ENCODE measurements at places on chromosomes 4 and X.

GRCh38 chrX:13223868-13224567, 95.8 kb downstream of the ATXN3L start:
- no peak for DNase-seq

- DNase-seq, result peak; percentile 41
Observed at GRCh38 chrX:71632923-71633657, 14.8 kb upstream of the CXCR3 start.

GRCh38 chr4:6118201-6118600, 82.1 kb downstream of the JAKMIP1 start:
- DNase-seq, result no peak

GRCh38 chr4:112848911-112849310, 200.5 kb upstream of the ANK2 start:
- DNase-seq, result no peak

- DNase-seq, result no peak
Observed at GRCh38 chr4:137307806-137308205, 224.5 kb downstream of the PCDH18 start.

DNA sequence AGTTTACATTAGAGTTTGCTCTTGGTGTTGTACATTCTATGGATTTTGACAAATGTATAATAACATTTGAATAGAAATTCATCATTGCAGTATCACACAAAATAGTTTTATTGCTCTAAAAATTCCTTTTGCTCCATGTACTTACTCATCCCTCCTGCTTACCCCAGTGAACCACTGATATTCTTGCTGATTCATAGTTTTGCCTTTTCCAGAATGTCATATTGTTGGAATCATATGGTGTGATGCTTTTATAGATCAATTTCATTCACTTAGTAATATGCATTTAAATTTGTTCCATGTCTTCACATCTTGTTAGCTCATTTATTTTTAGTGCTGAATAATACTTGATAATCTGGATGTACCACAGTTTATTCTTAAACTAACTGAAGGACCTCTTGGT, 1593.2 kb downstream of the C4orf33 start:
- no peak for DNase-seq

DNA sequence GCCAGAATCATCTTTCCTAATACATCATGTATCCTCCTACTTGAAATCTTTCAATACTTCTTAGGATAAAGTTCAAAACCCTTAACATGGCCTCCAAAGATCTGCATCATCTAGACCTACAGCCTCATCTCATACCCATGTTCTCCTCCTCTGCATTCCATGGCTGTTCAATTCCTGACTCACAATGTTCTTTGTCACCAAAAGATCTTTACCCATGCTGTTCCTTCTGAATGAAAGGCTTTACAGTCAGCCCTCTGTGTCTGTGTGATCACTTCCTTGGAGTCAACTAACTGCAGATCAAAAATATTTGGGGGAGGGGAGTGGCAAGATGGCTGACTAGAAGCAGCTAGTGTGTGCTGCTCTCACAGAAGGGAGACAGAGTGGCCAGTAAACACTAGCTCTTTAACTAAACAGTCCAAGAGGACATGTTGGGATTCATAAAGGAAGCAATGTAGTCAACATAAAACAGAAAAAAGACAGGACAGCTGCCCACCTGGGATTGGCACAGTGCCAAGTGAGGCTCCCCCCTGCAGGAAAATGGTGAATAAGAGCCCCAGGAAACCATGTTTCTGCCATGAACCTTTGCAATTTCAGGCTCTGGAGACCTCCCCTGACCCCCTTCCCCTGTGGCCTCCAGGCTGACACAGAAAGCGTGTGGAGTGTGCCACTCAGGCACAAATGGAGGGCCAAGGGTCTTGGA, 31.9 kb downstream of the CBR4 start:
- no peak for DNase-seq

DNA sequence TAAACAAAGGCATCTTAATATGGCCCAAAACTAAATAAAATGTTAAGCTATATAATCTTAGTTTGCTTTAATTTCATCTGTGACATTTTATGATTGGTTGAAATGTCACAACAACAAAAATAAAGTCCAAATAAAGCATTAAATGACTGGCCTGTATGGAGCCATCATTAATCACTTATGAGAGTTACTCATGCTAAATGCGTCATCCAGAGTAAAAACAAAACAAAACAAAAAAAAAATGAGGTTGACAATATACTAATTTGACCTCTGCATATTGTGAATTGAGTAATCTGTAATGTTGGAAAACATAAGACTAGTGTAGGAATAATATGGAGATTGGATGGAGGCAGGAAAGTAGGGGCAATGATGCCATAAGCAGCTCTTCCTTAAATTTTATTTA, 139.7 kb downstream of the MAPK10 start:
- DNase-seq, result no peak

DNA sequence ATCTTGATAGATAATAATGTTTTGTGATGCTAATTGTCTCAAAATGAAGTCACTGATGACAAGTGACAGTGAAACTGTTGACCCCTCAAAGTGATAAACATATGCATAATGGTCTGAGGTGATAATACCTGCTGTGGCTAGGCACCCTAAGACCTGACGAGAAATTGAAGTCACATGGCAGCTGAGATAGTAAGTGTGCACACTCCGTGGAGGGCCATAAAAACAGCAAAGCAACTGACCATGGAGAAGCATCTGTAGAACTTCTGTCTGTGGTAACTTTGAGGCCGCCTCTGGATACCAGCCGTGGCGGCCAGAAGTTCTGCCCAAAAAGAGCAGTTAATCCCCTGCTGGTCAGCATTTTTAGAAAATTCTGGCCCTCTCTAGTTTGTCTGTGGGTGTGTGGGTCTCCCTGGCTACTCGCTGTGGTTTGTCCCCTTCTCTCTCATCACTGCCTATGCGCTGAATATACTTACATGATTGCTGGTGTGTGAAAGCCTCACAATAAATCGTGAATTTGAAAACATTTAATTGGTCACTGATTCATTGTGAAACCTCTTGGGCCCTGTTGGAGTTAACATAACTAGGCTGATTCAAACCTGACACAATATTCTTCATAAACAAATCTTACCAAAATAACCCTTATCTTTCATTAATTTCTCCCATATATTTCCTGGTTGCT, 50.6 kb downstream of the CCDC149 start:
- DNase-seq, result no peak

GRCh38 chr4:91099666-91100065, 972.5 kb downstream of the CCSER1 start:
- DNase-seq, result no peak

GRCh38 chr4:107036584-107037198, 578 bp upstream of the DKK2 start:
- no peak for DNase-seq

DNA sequence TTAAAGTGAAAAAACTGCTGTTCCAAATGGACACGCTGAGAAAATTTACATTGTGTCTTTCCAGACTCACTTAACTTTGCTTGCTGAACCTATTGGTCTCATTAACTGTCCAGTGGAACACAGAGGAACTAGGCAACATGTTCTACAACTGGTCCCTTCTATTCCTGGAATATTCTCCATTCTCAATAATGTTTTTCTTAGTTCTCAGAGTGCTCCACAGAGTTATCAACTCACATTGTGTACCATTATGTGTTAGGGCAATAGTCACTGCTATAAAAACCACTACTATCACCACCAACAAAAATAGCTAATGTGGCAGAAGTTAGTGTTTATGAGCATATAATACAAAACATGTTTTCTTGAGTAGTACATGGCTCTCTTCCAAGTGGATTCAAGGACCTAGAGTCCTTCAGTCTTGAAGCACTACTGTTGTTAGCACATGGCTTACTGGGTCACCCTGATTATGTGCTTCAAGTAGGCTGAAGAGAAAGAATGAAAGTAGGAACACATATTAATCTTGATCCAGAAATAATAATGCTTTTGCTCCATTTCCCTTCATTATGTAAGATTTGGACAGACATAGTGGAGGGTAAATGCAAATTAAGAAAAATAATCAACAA, 865.3 kb upstream of the HS3ST1 start:
- DNase-seq, result no peak

GRCh38 chr4:99356992-99357391, 4.4 kb upstream of the ADH1C start:
- DNase-seq, result no peak

- DNase-seq, result no peak
Observed at GRCh38 chr4:80610845-80611677, 275.5 kb downstream of the CFAP299 start.

DNA sequence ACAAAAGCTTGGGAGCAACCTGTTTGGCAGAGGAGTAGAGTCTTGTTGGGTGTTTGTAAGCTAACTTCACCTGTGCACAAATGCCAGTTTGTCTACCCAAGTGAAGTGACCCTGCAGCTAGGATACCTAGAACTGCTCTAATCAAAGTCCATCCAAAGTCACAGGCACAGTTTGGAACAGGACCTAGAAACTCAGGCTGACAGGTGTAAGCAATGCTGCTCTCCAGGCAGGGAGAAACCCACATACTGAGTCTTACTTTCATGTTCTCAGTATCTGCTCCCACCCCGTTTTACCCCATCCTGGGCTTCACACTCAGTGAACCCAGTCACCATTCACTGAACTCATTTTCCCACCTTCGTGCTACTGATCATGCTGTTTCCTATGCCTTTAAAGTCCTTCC, 40.3 kb downstream of the MAML3 start:
- DNase-seq, result no peak

DNA sequence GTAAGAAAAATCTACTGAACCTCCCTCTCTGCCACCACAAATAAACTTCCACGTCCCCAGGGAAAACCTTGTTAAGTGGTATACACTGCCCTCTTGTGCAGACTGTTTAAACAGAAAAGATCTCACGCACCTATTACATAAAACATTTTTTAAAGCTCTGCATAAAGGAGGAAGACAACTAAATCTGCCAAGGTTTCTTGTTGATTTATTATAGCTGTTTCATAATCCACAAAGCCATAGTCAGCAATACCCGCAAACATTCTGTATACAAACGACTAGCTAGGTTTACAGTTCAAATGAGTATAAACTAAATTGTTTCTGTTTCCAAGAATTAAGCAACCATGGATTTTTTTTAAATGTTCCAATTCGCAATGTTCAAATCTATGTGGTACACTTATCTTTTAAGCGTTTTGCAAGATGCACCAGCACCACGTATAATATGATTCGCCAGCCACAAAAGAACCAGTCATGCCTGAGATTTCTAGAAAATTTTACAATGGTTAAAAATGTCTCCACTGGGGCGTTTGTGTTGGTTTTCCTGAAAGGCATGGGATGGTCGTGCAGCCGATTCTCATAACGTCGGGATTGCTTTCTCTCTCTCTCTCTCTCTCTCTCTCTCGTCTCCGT, 164.6 kb downstream of the PRKX start:
- peak; percentile 44 for DNase-seq

- no peak for DNase-seq
Observed at GRCh38 chrX:120617996-120618630, 11.7 kb downstream of the C1GALT1C1 start.

- DNase-seq, result no peak
Observed at GRCh38 chr4:174579421-174579820, 57.1 kb upstream of the HPGD start.

DNA sequence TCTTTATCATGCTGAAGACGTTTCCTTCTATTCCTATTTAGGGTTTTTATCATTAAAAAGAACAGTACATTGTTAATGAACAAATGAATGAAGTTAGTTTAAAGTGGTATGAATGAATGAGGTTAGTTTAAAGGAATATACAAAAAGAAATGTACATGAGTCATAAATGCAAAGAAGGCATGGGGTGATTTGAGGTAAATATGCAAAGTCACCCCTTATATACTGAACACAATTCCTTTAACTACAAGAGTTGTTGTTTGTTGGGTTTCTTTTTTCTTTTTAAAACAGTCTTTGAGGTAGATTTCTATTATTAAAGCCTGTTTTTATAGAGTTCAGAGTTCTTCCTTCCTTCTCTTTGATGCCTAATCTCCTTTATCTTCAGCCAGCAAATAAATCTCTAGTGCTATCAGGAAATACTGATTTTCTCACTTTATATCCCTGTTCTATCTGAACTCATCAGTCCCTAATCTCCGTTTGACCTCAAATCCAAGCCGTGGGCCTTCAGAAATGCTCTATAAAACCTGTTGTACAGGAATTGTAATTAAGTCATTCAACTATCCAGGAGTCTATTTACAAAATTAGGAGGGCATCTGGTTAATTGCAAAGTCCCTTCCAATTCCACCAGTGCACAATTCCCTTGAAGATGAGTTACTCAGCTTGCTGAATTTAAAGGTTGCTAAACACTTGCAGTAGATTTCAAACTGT, 31.6 kb upstream of the ABCG2 start:
- DNase-seq, result no peak

- no peak for DNase-seq
Observed at GRCh38 chrX:50838820-50839600, 25.0 kb upstream of the SHROOM4 start.

GRCh38 chr4:183986971-183987946, 82.2 kb downstream of the STOX2 start:
- peak; percentile 68 for DNase-seq

DNA sequence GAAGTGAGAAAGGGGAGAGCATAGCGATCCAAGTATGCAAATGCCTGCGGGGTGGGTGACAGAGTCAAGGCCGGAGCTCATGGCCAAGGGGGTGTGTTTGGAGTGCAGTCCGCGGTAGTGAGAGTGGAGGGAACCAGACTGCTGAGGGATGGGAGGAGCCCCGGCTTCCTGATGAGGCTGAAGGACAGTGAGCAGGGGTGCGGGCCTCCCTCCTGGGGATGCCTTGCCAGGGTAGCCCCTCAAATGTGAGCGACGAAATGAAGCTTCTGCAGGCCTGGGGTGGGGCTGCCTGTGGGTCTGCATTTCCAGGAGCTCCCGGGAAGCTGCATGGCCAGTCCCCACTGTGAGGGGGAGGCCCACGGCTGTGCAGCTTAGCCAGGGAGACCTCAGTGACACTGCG, 45.0 kb downstream of the PSAPL1 start:
- DNase-seq, result no peak

DNA sequence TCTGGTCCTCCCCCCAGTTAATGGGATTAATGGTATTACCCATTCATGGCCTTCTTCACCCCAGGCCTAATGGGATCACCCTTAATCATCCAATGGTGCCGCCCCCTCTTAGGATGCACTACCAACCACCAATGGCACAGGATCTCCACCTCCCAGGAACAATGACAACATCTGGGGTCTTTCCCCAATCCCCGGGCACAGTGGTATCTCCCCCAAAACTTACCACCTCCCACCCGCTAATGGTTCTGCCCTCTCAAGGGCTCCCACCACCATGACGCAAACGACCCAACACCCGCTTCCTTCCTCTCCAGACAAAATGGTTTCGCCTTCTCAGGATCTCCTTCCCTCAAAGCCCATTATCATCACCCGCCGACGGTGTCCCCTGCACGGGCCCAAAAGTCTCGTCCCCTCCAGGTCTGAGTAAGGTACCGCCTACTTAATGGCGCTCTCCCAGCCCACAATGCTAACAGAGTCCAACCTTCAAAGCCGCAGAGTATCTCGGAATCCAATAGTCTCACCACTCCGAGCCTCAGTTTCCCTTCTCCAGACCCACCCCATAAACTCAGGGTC, 458 bp downstream of the GRIPAP1 start:
- peak; percentile 81 for DNase-seq

DNA sequence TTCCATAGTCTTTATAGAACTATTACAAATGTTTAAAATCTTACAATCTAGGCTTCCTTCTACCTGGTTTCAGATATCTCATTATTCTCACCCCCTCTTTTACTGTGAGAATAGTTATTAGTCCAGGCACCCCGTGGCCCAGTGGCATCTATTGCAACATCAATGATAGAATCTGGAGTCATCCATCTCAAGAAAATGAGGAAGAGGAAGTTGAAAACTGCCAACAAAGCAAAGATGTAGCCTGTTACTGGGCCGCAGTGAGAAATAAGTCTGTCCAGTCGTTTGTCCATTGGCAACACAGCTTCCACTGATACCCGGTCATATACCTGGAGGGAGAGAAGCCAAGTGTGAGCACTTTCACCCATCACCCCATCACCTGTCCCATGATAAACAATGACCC, 6.0 kb upstream of the ASB11 start:
- DNase-seq, result no peak
